GM23338 (cell line): ENCODE measurements at places on chromosomes 12 and 14. TPM values are rescaled to one million over a fixed set of nuclear protein-coding genes. Genes with fewer than 3 reads are reported as not detected.
A peak's percentile ranks its signal among the peaks of the same experiment; 100 is the strongest.

SLC5A8 gene
- 0.10 and 0.35 TPM in 2 replicates for total RNA-seq

SERPINA1 gene
- total RNA-seq, result not detected in 2 replicates

BCL11B gene
- 5.6 and 6.7 TPM in 2 replicates for total RNA-seq

ACOT4 gene
- 1.6 and 3.7 TPM in 2 replicates for total RNA-seq

TMEM132D gene
- total RNA-seq, result 4.7 and 5.3 TPM in 2 replicates

CNTN1 gene
- total RNA-seq, result 26.5 and 27.0 TPM in 2 replicates

ESR2 gene
- total RNA-seq, result 0.08 and 0.59 TPM in 2 replicates

GRCh38 chr12:126708492-126708896, 1558.5 kb upstream of the TMEM132C start:
- no peaks in the 10 kb centered on the region for H3K4me1 ChIP-seq
- H3K27ac ChIP-seq, result no peak overlapping the region
- no peaks in the 10 kb centered on the region for H3K27me3 ChIP-seq
- no peak for DNase-seq

DNA sequence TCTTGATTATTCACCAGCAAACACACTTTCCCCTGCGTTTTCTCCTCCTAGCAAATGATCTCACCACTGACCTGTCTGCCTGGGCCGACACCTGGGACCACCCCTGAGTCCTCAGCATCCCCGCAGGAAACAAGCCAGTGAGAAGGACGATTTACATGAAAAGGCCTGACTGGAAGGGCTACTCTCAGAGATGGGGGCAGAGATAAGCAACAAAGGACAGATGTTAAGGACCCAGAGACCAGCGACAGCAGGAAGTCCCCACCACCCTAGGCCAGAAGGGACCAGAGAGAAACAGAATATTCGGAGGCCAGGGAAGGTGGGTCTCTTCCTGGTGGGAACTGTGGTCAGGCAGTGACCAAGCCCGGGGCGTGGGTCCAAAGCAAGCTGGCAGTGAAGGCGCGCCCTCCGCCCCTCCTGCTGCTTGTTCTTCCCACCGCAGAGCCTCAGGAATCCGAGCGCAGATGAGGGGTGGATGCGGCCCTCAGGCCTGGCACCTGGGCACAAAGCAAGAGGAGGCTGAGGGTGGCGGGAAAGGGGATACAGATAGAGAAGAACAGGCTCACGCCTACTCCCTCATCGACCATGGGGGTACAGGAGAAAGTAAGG, 55.8 kb downstream of the STX2 start:
- H3K27ac ChIP-seq, result peak overlapping the region; percentile 59; the same call in 1 of the 2 replicates
- DNase-seq, result peak; percentile 56
- no peak overlapping the region for H3K4me3 ChIP-seq
- no peaks in the 10 kb centered on the region for H3K27me3 ChIP-seq
- peaks cover 7% of the 10 kb centered on the region; the same call in 1 of the 2 replicates for H3K36me3 ChIP-seq
- H3K4me1 ChIP-seq, result peaks cover 37% of the 10 kb centered on the region

DNA sequence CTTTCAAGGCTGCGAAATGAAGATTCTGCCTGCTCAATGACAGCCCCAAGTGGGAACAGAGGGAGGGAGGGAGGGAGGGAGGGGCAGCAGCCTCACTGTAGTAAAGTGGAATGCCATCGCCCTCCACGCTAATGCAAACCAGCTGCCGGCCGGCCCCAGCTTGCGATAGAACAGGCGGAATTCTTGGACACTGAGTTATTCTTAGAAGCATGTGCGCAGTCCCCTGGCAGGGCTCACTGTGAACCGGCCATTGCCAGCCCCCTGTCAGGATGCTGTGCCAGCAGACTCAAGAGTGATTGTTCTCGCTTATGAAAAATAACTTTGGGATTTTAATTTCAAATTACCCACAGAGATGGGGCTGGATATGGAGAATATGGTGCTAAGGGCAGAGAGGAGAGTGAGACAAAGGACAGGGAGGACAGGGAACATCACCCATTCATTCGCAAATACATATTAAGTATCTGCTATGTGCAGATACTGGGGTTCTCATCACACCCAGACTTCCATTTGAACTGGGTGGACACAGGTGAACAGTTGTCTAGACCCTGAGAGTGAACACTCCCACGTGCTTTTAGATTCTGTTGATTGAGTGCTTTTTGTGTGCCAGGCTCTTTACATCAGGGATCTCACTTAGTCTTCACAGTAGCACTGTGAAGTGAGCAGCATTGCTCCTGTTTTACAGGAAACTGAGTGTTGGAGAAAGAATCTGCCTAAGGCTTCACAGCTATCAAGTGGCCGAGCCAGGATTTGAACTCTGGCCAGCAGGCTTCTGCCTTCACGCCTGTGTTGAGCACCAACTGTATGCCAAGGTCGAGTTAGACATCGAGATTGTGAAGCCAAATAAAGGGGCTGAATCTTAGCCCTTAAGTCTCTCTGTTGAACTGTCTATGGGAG, 192.9 kb downstream of the C12orf75 start:
- H3K27ac ChIP-seq, result no peak overlapping the region
- peaks cover 4% of the 10 kb centered on the region; the same call in 1 of the 2 replicates for H3K36me3 ChIP-seq
- H3K4me3 ChIP-seq, result no peak overlapping the region
- H3K27me3 ChIP-seq, result no peaks in the 10 kb centered on the region
- no peaks in the 10 kb centered on the region; the same call in 1 of the 2 replicates for H3K4me1 ChIP-seq

GRCh38 chr12:47910486-47910885, 5.7 kb upstream of the VDR start:
- H3K4me3 ChIP-seq, result no peak overlapping the region
- no peak overlapping the region for H3K27ac ChIP-seq
- H3K27me3 ChIP-seq, result peaks cover 28% of the 10 kb centered on the region

DNA sequence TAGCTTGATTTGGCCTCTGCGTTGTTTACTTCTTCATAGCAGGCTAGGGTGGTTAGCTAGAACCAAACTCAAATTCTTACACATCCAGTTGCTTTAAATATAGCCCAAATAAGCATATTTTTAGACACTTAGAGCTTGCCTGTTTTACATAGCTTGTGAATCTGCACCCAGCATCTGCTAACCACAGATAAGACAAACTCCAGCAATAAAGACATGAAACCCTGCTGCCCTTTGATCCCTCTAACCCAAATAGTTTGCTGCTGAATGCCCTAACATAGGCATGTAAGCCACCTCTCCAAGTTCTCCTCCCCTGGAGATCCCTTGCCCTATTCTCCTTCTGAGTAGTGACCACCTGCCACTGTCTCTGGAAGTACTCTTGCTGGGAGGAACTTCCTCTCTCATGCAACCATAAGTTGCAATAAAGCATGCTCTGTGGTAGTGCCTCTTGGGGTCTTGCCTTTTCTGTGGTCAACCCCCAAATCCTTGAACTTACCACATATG, 185.6 kb downstream of the TMEM117 start:
- no peaks in the 10 kb centered on the region for H3K27me3 ChIP-seq
- DNase-seq, result no peak
- H3K4me3 ChIP-seq, result no peak overlapping the region
- H3K36me3 ChIP-seq, result no peaks in the 10 kb centered on the region
- no peak overlapping the region for H3K27ac ChIP-seq

DNA sequence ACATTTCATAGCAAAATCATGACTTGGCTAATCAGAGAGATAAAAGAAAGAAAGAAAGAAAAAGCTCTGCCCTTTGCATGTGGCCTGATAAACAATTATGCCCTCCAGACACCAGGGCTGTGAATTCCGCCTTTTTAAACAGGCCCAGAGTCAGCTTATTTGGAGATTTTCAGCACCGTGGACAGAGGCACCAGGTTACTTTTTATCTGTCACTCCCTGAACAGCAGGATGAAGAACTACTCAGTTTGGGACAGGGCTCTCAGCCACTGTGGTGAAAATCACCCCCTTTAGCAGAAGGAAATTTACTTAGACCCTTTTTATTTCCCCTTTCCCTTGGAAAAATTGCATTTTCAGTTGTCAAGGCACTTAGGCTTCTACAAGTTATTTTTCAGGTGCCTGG, 359.9 kb downstream of the NRXN3 start:
- no peak overlapping the region for H3K27ac ChIP-seq
- no peaks in the 10 kb centered on the region for H3K36me3 ChIP-seq
- no peaks in the 10 kb centered on the region for H3K27me3 ChIP-seq
- H3K4me1 ChIP-seq, result no peaks in the 10 kb centered on the region

- peaks cover 4% of the 10 kb centered on the region for H3K36me3 ChIP-seq
- H3K27ac ChIP-seq, result no peak overlapping the region
- H3K27me3 ChIP-seq, result no peaks in the 10 kb centered on the region
- no peak overlapping the region for H3K4me3 ChIP-seq
- DNase-seq, result peak; percentile 42
Observed at GRCh38 chr12:28216016-28216415, 25.8 kb downstream of the CCDC91 start.

DNA sequence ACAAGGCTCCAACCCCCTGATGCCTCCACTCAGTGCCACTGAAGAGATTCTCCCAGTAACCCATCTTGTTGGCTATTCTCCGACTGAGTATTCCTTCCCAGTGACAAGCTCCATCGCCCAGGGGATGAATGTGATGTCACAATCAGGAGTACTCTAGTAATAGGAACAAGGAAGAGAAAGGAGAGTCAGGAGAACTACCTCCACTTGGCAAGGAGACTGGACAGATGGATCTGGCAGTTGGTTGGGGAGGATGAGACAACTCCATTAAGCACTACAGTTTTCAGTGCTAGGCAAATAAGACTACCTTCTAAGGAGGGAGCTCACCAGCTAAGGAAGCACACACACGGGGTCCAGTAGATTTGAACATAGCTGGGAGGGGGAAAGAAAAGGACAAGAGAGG, 5.3 kb downstream of the RNF41 start:
- H3K36me3 ChIP-seq, result peaks cover 40% of the 10 kb centered on the region
- no peak for DNase-seq
- H3K27ac ChIP-seq, result no peak overlapping the region
- no peak overlapping the region for H3K4me3 ChIP-seq
- H3K27me3 ChIP-seq, result no peaks in the 10 kb centered on the region

- no peak for DNase-seq
- H3K4me1 ChIP-seq, result no peaks in the 10 kb centered on the region
- no peak overlapping the region for H3K27ac ChIP-seq
- no peaks in the 10 kb centered on the region for H3K36me3 ChIP-seq
- no peaks in the 10 kb centered on the region for H3K27me3 ChIP-seq
- H3K4me3 ChIP-seq, result no peak overlapping the region
Observed at GRCh38 chr14:103897075-103897947, 30.9 kb upstream of the TDRD9 start.

GRCh38 chr12:12665194-12665593, 30.8 kb downstream of the GPR19 start:
- peak overlapping the region; percentile 13 for H3K27ac ChIP-seq
- H3K27me3 ChIP-seq, result no peaks in the 10 kb centered on the region
- H3K4me1 ChIP-seq, result peaks cover 33% of the 10 kb centered on the region
- peak; percentile 72 for DNase-seq

- H3K36me3 ChIP-seq, result peaks cover 6% of the 10 kb centered on the region; the same call in 1 of the 2 replicates
- peaks cover 13% of the 10 kb centered on the region; the same call in 1 of the 2 replicates for H3K4me1 ChIP-seq
- no peak overlapping the region for H3K27ac ChIP-seq
- no peak for DNase-seq
- no peaks in the 10 kb centered on the region for H3K27me3 ChIP-seq
Observed at GRCh38 chr14:39492267-39492666, 60.0 kb upstream of the FBXO33 start.

DNA sequence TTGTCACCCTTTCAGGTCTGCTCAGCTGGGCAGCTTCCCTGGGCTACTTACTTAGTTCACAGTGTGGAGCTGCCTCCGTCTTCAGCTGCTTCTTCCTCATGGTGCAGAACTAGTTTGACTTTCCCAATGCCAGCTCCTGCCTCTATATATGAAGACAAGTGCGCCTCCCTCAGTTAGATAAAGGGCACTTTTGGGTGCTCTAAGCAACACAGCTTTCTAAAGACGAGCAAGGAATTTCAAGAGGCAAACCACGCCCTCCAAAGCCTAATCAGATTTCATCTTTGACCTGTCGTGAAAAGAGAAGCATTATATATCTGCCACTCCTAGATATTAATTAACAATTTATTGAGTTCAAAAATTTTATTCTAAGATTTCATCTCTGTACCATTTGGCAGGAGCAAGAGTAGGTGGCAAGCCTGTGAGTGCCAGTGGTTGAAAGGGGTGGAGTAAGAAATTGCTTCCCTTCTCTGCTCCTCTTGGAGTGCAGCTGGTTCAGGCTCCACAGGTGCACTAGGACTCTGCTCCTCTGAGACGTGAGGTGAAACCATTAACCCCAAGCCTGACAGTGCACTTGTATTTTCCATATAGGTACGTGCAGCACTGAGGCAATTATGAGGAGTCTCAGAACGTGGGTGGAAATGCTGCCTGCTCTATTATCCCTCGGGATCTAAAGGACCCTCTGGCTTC, 2.1 kb upstream of the SLC11A2 start:
- peak; percentile 89 for DNase-seq
- H3K36me3 ChIP-seq, result no peaks in the 10 kb centered on the region
- no peak overlapping the region for H3K4me3 ChIP-seq

GRCh38 chr14:105486974-105487448, 325 bp downstream of the CRIP1 start:
- H3K36me3 ChIP-seq, result no peaks in the 10 kb centered on the region
- H3K27me3 ChIP-seq, result peaks cover 76% of the 10 kb centered on the region
- H3K4me1 ChIP-seq, result peaks cover 6% of the 10 kb centered on the region; the same call in 1 of the 2 replicates
- H3K27ac ChIP-seq, result no peak overlapping the region

DNA sequence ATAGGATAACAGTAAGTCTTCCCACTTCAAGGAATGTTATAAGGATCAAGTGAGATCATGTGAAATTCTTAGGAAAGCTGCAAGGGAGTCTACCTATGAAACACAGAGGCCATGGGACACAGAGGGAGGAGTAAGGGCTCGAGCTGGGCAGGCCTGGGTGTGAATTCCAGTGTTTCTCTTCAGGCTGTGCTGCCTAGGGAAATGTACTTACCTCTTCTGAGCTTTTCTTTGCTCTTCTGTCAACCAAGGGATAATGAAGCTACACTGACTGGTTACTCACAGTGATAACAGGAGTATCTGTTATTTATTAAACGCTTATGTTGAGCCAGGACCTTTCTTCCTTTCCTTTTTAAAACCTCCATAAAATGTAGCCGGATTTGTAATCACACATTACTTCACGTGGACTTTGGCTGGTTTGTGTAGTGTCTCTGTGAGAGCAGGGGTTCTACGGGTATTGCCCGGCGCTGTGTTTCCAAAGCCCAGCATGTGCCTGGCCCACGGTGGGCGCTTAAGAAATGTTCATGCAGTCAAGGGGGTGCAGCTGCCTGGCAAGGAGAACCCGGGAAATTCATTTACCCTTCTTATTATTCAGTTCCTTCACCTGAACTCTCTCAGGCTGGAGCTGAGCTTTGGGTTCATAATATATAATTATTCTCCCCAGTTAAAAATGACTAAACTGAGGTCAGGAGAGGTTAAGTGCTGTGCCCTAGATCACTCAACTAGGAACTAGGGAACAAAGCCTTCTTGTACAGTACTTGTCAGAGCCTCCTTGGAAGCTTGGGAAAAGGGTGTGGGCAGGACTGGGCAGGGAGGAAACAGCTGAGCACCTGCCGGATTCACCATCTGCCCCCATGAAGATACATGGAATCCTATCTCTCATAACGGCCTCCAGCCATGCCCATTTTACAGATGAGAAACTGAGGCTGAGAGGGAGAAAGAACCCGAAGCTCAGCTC, 214.2 kb downstream of the CACNA1C start:
- no peak for DNase-seq
- H3K4me1 ChIP-seq, result no peaks in the 10 kb centered on the region
- H3K27ac ChIP-seq, result no peak overlapping the region
- H3K4me3 ChIP-seq, result no peak overlapping the region

GRCh38 chr12:116539905-116540482, 19.2 kb upstream of the MAP1LC3B2 start:
- no peaks in the 10 kb centered on the region for H3K36me3 ChIP-seq
- H3K27ac ChIP-seq, result peak overlapping the region; percentile 64
